ENCODE measurements at places on chromosomes 16 and 17. TPM values are rescaled to one million over a fixed set of nuclear protein-coding genes. Genes with fewer than 3 reads are reported as not detected.

Gene ZNF785
- polyA plus RNA-seq = 1.9 TPM

Gene NATD1
- 2.5 TPM for polyA plus RNA-seq

Gene OR3A2
- polyA plus RNA-seq = 3.8 TPM

DNA sequence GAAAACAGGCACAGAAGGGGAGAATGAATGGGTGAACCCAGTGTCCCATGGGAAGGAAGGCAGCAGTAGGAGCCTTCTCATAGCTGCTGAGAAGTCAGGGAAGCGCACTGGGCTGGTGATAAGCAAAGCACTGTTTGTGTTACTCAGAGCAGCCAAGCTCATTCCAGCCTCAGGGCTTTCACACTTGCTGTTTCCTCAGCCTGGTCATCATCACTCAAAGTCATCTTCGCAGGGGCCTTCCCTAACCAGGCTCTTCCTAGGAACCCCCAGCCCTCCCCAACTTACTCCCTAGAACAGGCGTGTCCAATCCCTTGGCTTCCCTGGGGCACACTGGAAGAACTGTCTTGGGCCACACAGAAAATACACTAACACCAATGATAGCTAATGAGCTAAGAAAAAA lies 32.1 kb upstream of the LONP2 start:
- DNase-seq = no peak

DNA sequence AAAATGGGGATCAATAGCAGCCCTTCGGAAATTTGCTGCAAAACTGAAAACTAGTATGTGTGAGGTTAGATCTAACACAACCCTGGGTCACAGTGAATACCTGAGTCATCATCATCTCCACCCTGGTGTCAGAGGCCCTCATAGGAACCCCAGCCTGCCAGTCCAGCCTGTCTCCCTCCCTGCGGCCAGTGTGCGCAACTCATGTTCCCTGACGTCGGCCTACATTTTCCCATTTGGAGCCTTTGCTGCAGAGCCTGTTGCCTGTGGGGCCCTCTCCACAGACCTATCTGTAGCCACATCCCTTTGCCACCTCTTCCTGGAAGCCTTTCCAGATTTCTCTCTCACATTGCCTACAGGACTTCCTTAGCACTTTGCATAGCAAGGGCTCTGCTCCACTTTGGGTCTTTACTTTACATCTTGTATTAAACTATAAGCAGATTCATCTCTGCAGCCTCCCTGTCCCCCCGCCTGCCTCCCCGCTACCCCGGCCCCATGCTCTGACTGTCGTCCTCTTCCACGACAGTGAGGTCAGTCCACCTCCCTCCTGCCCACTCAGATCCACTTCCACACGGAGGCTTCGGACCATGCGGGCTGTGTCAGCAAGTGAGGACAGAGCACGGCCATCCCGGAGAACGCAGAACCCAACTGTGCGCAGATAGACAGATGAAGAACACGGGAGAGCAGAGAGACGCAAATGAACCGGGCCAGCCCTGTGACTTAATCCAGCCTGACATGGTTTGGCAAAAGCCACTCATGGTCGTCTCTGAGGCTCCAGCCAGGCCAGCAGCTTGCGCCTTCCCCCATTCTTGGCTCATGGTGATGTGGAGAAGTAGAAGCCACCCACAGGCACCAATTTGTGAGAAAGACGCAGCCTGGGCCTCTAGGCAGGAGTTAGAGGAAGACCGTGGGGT lies 31.0 kb downstream of the NGFR start:
- DNase-seq = no peak

DNA sequence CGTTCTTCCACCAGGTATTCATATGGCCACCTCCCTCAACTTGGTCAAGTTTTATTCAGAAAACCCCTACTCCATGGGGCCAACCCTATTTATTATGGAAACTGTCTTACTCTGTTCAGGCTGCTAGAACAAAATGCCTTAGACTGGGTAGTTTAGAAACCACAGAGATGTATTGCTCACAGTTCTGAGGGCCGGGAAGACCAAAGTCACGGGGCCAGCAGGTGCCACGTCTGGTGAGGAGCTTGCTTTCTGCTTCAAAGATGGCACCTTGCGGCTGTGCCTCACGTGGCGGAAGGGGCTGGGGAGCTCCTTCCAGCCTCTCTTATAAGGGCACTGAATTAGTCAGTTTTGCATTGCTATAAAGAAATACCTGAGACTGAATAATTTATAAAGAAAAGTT lies 74.3 kb downstream of the AXIN2 start:
- DNase-seq = no peak

GRCh38 chr17:48351911-48352332 lies 78.1 kb downstream of the SKAP1 start:
- peak; percentile 31 for DNase-seq

DNA sequence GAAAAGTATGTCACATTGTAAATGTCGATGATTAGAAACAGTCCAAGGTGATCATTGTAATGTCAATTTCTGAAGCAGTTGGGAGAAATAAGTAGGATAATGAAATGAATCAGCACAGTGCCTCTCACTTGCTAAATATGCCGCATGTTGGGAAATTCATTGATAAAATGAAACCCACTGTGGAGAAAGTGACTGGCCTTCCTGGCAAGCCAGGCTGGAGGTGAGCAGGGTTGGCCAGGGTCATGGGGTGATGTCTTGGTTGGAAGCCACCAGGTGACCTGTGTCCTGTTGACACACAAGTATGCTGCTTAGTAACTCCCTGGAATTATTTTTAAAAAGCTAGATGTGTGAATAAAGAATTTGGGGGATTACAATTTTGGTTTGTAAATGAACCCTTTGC lies 14.9 kb upstream of the WNT9B start:
- no peak for DNase-seq
